ENCODE measurements at places on chromosomes 2 and 18. TPM values are rescaled to one million over a fixed set of nuclear protein-coding genes. Genes with fewer than 3 reads are reported as not detected.

The PTPRM gene
- 118 TPM for polyA plus RNA-seq

The MPPE1 gene
- 73.1 TPM for polyA plus RNA-seq

DNA sequence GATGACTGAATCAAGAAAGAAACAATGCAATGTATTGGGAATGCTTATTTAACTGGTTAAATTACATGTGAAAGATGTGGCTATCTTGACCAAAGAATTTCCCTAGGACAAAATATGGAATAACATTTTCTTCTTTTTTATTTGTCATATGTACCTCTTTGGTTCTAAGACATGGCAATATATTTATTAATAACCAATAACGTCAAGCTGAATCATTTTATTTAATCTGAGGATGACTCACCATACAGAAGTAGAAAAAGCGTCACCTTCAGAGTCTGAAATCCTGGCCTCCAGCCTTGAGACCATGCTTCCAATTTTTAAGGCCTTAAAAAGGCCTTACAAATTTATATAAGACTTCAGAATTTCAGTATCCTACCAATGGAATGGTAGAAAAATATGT lies 1464.9 kb downstream of the SUCLG1 start:
- H3K27ac ChIP-seq = no peak overlapping the region
- H3K27me3 ChIP-seq = no peaks in the 10 kb centered on the region

- H3K4me1 ChIP-seq = no peaks in the 10 kb centered on the region
- no peak for DNase-seq
- no peaks in the 10 kb centered on the region for H3K36me3 ChIP-seq
- no peak overlapping the region for H3K27ac ChIP-seq
- no peak overlapping the region for H3K4me3 ChIP-seq
These were observed 139.6 kb downstream of the TRABD2A start for GRCh38 chr2:84741182-84741822.

DNA sequence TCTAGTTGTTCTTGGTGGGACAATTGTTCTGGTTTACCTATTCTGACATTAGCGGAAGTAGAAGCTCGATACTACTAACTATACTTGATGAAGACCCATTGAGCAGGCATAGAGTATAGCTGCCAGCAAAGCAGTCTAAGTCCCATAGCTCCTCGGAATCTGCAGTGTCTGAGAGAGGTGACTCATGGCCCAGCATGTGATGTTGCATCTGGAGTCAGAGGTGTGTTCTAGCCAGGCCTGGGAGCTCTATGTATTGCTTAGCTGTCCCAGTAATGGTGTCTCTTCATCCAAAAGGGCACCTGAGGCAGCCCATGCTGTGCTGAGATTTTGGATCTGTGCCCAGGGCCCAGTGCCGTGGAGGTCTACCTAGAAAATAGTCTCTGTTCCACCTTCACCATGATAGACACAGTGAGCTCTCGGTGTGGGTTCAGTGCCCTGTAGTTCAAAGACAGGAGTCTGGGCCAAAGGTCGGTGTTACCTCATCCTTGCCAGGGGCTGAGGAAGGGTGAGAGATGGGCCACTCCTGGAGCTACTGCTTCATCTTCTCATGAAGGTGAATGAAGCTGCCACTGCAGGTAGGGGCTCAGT lies 47.3 kb downstream of the MEX3C start:
- H3K36me3 ChIP-seq = no peaks in the 10 kb centered on the region
- H3K4me3 ChIP-seq = no peak overlapping the region
- peaks cover 6% of the 10 kb centered on the region for H3K4me1 ChIP-seq
- H3K27me3 ChIP-seq = no peaks in the 10 kb centered on the region

The MRPL33 gene
- polyA plus RNA-seq = 94.7 TPM

GRCh38 chr2:239020541-239021041 lies 172.7 kb downstream of the TWIST2 start:
- no peak overlapping the region for H3K4me3 ChIP-seq
- peaks cover under 1% of the 10 kb centered on the region for H3K4me1 ChIP-seq
- H3K27ac ChIP-seq = no peak overlapping the region
- H3K36me3 ChIP-seq = no peaks in the 10 kb centered on the region
- H3K27me3 ChIP-seq = no peaks in the 10 kb centered on the region
- DNase-seq = no peak

DNA sequence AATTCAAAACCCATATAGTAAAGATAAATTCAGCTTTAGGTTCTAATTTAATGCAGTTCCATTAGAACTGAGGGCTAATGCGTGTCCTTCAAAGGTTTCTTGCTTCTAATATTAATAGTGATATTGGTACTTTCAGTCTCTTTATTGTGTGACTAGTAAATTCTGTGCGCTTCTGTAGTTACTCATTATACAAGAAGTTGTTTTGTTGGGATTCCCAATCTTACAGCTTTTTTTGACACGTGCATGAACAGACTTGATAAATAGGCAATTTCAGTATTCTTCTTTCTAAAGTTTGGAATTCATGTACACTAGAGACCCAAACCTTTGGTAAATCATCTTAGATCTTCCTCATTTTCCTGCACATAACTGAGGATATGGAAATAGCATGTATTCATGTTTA lies 71.8 kb downstream of the HAUS1 start:
- peaks cover 13% of the 10 kb centered on the region for H3K4me1 ChIP-seq
- H3K36me3 ChIP-seq = peaks cover 4% of the 10 kb centered on the region
- H3K4me3 ChIP-seq = no peak overlapping the region

The ZSWIM2 gene
- 0.55 TPM for polyA plus RNA-seq

The GPAT2 gene
- 2.9 TPM for polyA plus RNA-seq

DNA sequence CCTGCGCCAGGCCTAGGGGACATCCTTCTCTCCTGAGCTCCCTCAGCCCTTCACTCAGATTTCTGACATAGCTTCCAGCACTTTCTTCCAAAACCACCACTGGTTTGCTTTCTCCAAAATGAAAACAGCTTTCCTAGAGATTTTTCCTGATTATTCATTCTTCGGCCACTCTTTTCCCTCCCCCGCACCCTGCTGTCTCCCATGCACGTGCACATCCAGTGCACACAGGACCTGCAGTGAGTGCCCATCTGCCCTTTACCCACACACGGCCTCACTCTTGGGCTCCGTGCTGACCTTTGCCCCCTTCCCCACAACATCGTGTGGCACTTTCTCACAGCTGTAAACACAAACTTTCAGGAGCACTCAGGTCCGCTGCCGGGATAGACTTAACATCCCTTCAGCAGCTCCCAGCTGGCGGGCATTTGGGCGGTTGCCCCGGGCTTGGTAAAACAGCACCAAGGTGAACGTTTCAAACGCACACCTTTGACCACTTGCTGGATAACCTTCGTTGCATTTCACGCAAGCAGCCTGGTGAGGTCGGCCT lies 25.8 kb downstream of the KIF1A start:
- peak overlapping the region; percentile 61 for H3K27ac ChIP-seq
- no peak for DNase-seq
- peaks cover 97% of the 10 kb centered on the region for H3K4me1 ChIP-seq
- peaks cover 94% of the 10 kb centered on the region for H3K36me3 ChIP-seq
- no peaks in the 10 kb centered on the region for H3K27me3 ChIP-seq

- H3K4me3 ChIP-seq = no peak overlapping the region
- no peak for DNase-seq
- H3K36me3 ChIP-seq = no peaks in the 10 kb centered on the region
- H3K27ac ChIP-seq = no peak overlapping the region
- peaks cover 5% of the 10 kb centered on the region for H3K27me3 ChIP-seq
These were observed 224.9 kb downstream of the INSIG2 start for GRCh38 chr2:118312969-118313756.

GRCh38 chr2:200087451-200087850 lies 132.1 kb downstream of the MAIP1 start:
- peaks cover 3% of the 10 kb centered on the region for H3K4me1 ChIP-seq
- DNase-seq = no peak
- H3K27ac ChIP-seq = no peak overlapping the region
- no peak overlapping the region for H3K4me3 ChIP-seq

DNA sequence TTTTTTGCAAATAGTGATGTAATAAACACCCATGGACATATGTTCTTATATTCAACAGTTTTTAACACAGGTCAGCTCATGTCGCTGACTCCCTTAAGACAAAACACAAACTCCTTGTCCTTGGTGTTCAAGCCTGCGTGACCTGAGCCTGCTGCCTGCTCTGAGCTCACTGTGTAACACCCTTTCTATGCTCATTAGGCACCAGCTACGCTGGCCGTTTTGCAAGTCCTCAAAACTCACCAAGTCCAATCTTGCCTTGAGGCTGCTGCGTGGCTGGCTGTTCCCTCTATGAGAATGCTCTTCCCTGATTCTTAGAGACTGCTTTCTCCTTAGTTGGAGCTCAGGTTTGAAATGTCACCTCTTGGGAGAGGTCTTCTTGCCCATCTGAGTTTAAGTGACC lies 100.5 kb upstream of the GLI2 start:
- H3K36me3 ChIP-seq = no peaks in the 10 kb centered on the region
- no peak for DNase-seq
- H3K4me1 ChIP-seq = peaks cover 12% of the 10 kb centered on the region
- H3K27me3 ChIP-seq = peaks cover 2% of the 10 kb centered on the region
- no peak overlapping the region for H3K4me3 ChIP-seq

DNA sequence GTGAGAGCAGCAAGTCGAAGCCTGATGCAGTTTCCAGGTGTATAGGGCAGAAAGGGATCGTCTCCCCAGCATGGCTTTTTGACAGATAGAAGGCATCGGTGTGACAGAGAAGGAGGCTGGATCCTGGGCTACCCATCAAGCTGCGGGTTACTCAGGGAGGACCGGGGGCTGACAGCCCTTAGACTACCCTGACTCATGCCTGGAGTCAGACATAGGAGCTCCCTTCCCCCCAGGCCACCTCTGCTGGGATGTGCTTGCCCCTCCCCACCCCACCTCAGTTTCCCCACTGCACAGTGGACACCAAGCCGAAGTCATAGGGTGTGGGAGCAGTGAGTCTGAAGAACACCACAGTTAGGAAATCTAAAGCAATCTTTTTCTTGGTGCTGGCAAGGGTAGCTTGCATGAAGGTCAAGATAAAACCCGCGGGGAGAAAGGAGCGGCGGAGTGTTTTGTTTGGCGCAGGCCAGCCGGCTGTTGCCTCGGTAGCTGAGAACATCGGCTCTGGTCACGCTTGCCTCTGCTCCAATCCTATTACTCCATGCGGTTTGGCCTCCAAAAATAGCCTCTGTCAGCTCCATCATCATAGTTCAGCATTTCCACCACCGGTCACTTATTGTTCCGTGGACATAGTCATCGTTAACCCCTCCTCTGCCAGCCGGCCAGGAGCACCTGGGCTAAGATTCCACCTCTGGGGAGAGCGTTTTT lies 169.2 kb upstream of the GLI2 start:
- no peaks in the 10 kb centered on the region for H3K36me3 ChIP-seq
- no peak overlapping the region for H3K4me3 ChIP-seq
- DNase-seq = no peak
- H3K27ac ChIP-seq = peak overlapping the region; percentile 16
- H3K27me3 ChIP-seq = peaks cover 1% of the 10 kb centered on the region

DNA sequence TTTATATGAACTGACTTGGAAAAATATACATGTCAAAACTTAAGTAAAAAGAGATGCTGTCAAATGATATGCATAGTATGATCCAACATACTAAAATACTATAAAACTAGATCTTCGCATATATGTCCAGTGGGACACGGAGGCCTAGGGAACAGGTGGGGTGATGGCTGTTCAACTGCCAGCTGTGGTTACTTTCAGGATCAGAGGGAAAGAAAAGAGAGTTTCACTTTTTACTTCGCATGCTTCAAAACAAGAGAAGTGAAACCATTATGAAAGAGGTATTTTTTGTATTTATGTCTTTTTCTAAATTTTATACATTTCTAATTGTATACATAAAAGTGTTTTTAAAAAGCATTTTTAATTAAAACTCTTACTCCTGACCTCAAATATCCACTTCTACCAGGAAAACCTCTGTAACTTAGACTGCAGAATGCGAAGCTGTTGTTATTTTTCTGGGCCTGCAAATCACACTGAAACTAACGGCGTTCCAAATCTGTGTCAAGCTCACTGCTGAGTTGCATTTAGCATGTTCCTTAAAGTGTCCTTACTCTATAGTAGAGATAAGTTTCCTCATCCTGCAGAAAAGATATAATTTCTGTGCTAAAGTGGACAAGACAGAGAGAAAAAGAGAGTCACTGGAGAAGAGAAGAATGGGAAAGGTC lies 97.8 kb upstream of the SLC35G4 start:
- no peak overlapping the region for H3K4me3 ChIP-seq
- no peaks in the 10 kb centered on the region for H3K4me1 ChIP-seq
- H3K36me3 ChIP-seq = no peaks in the 10 kb centered on the region
- DNase-seq = no peak

- peaks cover 12% of the 10 kb centered on the region for H3K4me1 ChIP-seq
- H3K4me3 ChIP-seq = no peak overlapping the region
- H3K27me3 ChIP-seq = no peaks in the 10 kb centered on the region
- H3K36me3 ChIP-seq = no peaks in the 10 kb centered on the region
These were observed 180.2 kb downstream of the RNF144A start for GRCh38 chr2:7097353-7097895.

DNA sequence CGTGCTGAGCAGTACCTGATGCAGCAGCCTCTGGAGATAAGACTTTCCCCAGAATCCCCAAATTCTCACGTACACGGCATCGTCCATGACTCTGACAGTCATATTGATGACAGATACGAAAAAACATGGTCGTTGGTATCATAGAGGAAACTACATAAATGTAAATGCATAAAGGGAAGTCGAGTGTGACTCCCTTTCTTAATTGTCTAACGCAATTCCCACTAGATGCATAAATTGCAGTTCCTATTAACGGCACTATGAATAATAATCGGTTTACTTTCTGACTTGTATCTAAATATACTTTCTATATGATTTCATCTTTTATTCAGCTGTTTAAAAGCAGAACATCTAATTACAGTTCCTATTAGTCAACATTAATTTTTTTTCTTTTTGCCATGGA lies 322.6 kb upstream of the REV1 start:
- no peaks in the 10 kb centered on the region for H3K36me3 ChIP-seq
- H3K27me3 ChIP-seq = no peaks in the 10 kb centered on the region
- H3K4me1 ChIP-seq = peaks cover 4% of the 10 kb centered on the region
- no peak overlapping the region for H3K4me3 ChIP-seq

The ANKRD62 gene
- polyA plus RNA-seq = 0.08 TPM

The TUBA4B gene
- polyA plus RNA-seq = 0.39 TPM

The STPG4 gene
- polyA plus RNA-seq = 0.35 TPM

Data from spinal cord (tissue), 10 donors.